ENCODE measurements at places on chromosomes 7 and 10.

GRCh38 chr10:60942788-60943315 is 1.1 kb downstream of the RHOBTB1 start:
- peak; percentile 94 for DNase-seq

GRCh38 chr10:88791924-88792323 is 10.6 kb upstream of the LIPM start:
- DNase-seq, result peak; percentile 48

DNA sequence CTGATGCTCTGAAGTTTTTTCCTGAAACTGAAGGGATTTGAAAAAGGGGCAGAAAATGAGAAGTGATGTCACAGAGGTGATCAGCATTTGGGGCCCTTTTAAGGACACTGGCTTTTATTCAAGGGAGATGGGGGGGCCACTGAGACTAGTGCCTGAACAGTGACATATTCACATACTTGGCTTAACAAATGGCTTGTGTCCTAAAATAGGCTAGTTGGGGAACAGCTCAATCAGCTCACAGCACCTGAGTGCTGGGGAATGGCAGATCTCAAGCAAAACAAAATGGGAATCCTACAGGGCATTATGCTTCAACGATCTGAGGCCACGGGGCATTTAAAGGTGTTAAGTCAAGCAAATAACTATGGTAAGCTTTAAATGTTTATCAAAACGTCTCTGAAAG is 90.1 kb downstream of the UBE2H start:
- no peak for DNase-seq

DNA sequence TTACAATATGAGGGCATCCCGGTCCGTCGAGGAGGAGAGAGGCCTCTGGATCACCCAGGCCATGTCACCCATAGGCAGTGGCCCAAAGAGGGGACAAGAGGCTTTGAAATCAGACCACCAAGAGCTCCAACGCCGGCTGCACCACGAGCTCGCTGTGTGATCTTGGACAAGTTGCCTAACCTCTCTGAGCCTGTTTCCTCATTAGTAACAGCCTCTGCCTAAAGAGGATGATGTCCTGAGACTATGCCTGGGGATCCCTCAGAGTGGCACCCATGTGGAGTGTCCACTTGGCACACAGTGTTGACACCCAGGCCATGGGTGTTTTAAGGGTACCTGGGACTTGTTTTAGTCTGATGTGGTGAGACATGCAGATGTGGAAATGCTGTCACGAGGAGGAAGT is 50.8 kb downstream of the MICALL2 start:
- DNase-seq, result no peak

GRCh38 chr7:158320328-158320727 is 267.3 kb downstream of the PTPRN2 start:
- no peak for DNase-seq

DNA sequence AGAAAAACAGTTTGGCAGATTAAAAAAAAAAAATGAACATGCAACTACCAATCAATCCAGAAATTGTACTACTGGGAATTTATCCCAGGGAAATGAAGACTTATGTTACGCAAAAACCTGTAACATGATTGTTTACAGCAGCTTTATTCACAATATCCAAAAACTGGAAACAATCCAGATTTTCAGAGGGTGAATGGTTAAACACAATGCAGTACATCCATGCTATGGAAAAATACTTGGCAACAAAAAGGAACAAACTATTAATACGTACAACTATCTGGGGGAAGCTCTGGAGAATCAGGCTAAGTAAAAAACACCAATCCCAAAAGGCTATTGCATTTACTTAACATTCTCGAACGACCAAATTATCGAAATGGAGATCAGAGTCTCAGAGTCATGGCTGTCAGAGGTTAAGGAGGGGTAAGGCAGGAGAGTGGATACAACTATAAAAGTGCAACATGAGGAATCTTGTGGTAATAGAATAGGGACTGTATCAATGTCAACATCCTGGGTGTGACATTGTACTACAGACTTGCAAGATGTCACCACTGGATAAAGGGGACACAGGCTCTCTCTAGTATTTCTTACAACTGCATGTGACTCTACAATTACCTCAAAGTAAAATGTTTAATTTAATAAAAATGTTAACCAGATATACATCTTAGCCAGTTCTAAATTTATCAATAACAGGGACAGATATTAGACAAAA is 21.5 kb upstream of the RUFY2 start:
- no peak for DNase-seq

- peak; percentile 1 for DNase-seq
These were observed 87.4 kb downstream of the BUB3 start for GRCh38 chr10:123241391-123242141.

GRCh38 chr7:40135317-40135610 is 459 bp downstream of the SUGCT start:
- peak; percentile 47 for DNase-seq

DNA sequence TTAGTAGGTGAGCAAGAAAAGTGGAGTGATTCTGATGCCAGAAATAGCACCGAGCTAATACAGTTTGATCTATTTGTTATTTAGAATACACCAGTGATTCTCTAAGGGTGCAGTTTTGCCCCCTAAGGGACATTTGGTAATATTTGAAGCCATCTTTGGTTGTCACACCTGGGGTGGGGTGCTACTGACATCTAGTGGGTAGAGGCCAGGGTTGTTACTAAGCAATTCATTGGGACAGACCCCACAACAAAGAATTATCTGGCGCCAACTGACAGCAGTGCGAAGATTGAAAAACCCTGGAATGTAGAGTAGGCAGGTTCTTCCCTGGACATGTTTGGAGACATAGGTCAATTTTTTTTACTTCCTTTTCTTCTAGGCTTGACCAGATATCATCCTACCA is 14.6 kb downstream of the PALS2 start:
- peak; percentile 83 for DNase-seq

DNA sequence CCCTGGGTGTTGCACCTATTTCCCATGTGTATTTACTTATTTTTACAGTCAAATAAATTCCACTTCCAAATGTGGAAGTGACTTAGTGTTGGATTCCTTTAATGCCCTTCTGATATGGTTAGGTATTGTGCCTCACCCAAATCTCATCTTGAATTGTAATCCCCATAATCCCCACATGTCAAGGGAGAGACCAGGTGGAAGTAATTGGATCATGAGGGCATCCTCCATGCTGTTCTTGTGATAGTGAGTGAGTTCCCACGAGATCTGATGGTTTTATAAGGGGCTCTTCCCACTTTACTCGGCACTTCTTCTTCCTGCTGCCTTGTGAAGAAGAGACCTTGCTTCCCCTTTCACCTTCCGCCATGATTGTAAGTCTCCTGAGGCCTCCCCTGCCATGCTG is 136.9 kb downstream of the SNX10 start:
- DNase-seq, result no peak

GRCh38 chr10:93072225-93072712 is 1.4 kb upstream of the CYP26A1 start:
- no peak for DNase-seq

GRCh38 chr7:5677538-5678294 is 103.7 kb downstream of the RNF216 start:
- DNase-seq, result peak; percentile 83

GRCh38 chr7:103856929-103857328 is 132.5 kb downstream of the RELN start:
- no peak for DNase-seq

- no peak for DNase-seq
These were observed 72.1 kb downstream of the RNF133 start for GRCh38 chr7:122626785-122627184.

GRCh38 chr10:125155101-125155500 is 5.3 kb downstream of the CTBP2 start:
- no peak for DNase-seq

DNA sequence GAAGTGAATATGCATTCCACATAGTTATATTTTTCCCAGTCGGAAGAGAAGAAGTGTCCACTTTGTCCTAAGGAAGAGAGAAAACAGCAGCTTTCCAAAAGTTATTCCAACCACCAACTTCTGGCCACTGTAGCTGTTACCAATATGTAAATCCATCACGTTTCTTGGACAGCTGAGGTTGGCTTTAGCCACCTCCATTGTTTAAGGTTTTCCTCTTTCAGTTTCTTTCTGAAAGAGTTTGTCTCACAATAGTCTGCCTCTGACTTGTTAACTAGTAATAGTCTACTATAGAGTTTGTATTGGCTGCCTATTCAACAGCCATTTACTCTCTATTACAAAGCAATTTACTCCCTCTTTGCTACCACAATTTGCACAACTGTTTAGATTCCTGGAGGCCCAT is 457.6 kb upstream of the LRRN3 start:
- no peak for DNase-seq

DNA sequence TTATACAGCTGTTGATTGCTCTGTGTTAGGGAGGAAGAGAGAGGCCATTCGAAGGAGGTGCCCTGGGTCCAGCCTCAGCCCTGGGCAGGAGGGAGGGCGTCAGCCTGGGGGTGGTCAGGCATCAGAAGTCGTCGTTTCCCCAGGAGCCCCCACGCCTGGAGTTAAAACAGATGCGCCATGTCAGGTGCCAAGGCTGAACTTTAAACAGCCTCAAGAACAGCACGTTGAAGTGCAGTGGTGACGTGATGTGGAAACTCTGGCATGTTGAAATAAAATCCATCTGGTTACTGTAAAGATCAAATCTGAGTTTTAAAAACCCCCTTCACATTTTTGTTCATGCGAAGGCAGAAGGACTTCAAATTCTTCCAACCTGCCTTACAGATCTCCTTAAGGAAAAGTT is 128.4 kb upstream of the PPP2R2D start:
- no peak for DNase-seq

DNA sequence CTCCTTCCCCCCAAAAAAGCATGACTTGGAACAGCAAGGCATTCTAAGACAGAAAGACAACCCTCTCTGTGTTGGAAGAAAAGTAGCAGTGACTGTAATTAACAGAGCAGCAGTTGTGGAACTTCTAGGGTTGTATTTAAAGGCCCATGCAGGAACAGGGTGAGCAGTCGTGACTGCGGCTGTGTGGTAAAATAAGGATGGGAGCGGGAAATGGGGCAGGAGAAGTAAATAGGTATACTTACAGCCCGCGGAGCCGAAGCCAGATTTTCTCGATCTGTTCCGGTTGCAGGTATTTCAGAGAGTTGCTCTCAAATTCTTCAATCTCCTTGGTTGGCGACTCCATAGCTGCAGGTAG is 179 bp downstream of the PDE1C start:
- peak; percentile 9 for DNase-seq

- DNase-seq, result no peak
These were observed 33.4 kb downstream of the AKAP9 start for GRCh38 chr7:91974066-91974465.

DNA sequence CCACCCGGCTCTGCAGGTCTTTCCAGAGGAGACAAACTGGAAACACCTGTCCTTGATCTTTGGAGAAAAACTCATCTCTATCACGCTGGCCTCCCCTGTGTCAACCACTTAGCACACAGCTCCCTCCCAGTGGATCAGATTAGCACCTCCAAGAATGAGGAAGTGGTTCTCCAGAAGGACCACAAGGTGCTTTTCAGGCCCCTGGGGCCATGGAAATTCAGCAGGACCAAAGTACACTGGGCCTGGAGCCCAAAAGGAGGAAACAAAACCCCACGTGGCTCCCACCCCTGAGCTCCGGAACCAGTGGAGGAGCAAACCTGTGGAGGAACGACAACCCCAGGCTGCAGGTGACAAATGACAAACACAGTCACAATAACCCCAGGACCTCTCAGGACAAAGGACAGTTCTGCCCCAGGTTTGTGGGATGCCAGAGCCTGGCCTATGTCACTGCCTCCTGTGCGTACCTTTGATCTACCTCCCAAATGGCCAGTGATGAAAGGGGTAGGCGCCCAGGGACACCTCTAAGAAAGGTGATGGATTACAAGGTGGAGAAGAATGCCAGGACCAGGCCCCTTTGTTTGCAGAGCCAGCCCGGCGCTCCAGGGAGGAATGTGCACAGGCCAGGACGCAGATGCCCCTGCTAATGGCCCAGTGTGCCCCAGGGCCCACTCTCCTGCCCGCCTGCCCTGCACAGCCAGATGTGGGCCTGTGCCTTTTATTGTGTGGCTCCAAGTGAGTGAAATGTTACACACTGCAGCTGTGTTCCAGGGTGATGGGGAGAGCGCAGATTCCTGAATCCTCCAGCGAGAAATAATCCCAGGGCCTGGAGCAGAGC is 5.7 kb downstream of the TNS3 start:
- peak; percentile 63 for DNase-seq

DNA sequence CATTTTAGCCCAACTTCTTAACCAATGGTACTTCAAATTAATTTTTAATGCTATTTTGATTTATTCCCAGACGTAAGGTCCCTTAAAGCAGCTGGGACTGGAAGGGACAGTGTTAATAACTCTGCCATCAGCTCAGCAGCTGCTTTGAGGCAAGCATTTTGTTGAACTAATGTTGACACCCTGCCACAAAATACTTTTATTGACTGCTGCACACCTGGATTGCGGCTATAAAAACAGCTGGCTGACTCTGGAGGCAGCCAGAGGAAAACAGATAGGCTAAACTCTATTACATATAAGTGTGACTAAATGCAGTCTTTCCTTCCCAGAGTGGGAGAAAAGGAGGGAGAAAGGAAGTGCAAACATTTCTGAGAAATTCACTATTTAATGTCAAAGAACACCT is 77.6 kb downstream of the ETV1 start:
- no peak for DNase-seq

DNA sequence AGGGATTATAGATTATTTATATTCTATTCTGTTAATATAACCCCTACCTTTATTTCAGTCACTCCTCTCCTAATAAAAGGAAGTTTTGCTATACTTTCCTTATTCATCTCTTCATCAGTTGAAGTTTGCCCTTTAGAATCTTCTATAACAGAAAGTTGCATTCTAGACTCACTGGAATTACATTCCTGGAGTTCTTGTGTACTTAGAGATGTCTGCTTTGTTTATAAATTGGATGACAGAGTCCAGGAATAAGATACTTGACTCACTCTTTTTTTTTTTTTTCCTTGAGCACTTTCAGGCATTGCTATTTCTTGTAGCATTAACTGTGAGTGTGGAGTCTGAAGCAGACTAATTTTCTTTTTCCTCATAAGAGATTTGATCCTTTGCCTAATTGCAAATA is 640.8 kb downstream of the XPNPEP1 start:
- no peak for DNase-seq

DNA sequence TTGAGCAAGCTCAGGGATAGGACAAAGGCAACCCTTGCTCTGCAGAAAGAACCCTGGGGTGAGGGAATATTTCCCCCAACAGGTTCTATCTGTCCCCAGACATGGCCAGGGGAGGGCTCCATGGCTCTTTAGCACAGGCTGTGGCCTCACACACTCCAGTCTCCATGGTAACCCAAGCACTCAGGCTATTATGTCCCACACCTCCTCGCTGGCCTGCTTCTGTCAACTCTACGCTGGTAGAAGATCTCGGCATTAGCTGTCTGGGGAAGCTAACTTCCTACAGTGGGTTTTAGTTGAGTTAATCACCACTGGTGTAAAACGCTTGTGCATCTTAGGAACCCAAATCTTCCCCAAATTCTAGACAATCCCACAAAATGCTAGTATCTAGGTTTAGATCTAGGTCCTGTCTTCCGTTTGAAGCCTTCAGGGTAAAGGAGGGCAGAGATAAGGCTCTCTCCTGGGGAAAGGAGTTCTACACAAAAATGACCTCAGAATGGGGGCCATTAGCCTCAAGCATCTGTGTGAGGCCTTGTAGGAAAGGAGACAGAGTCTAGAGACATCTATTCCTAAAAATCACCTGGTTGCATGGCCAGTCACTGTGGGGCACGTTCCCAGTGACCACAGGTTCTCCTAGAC is 36.7 kb upstream of the SLIT1 start:
- no peak for DNase-seq

- no peak for DNase-seq
These were observed 81.2 kb upstream of the ITGB1 start for GRCh38 chr10:33039181-33039580.

- no peak for DNase-seq
These were observed 12.6 kb upstream of the OR6B1 start for GRCh38 chr7:143987513-143987912.

- DNase-seq, result no peak
These were observed 7.9 kb downstream of the KIF5B start for GRCh38 chr10:32048282-32048681.
